Stimulated activated CD4-positive, alpha-beta T cell treated with anti-CD3 and anti-CD28 coated beads, TNF-alpha, amount 100 ng/mL, for 48 hours (primary cell): ENCODE measurements at places on chromosomes 1 and 21.

DNA sequence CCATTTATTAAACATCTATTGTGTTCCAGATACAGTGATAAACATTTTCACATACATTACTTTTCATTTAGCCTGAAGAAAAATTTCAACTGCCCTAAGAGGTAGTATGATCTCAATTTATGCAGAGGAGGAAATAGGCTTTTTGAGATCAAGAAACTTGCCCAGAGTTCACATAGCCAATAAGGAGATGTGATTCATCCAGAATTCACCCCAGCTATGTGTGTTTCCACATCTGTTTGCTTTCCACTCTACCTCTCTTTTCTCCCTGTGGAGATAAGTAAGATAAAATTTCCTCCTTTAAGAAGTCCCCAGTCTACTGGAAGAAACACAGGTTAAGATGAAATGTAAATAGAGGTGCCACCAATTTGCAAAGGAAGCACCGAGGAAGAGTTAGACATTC is 199.7 kb upstream of the C8B start:
- no peak for DNase-seq

GRCh38 chr1:186178426-186179043 is 196.5 kb downstream of the TPR start:
- no peak for DNase-seq

GRCh38 chr1:235741294-235741693 is 91.7 kb upstream of the GNG4 start:
- no peak for DNase-seq

DNA sequence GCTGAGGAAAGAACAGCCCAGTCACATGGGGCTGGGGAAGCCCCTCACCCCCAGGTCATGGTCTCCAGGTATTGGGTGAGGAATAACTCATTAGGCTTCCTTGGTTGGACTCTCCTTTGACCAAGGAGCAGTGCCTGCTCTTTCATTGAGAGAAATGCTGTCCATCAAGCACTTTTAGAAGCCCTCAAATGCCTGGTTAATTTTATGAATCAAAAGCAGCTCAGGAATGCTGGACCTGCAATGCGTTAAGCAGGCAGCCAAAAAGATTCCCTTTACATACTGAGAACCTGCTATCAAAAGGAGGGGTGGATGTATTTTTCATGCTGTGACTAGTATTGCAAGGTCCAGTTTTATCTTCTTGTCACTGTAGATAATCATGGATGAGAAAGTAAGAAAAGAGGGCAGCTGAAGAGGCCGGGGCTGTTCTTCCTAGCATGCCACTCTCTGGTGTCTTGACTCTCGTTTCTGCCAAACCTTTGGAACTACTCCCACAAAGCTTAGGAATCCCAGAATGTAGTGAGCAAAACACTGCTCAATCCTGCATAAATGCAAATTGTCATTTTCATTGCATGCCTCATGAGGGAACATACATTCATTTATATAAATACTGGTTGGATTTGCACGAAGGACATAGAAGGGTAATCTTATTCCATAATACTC is 2.1 kb upstream of the CD58 start:
- DNase-seq, result no peak

- no peak for DNase-seq
Observed at GRCh38 chr1:32861904-32862695, 8.6 kb downstream of the FNDC5 start.

GRCh38 chr1:207495801-207496792 is at the start of gene CR1:
Gene CR1 (plus strand): TSS chr1:207496157. CDS start chr1:207496268, 111 bp downstream.
- no peak for DNase-seq
